ENCODE measurements at places on chromosomes 6 and 20.

GRCh38 chr6:128573036-128573435 is 52.6 kb upstream of the PTPRK start:
- no peak for DNase-seq

DNA sequence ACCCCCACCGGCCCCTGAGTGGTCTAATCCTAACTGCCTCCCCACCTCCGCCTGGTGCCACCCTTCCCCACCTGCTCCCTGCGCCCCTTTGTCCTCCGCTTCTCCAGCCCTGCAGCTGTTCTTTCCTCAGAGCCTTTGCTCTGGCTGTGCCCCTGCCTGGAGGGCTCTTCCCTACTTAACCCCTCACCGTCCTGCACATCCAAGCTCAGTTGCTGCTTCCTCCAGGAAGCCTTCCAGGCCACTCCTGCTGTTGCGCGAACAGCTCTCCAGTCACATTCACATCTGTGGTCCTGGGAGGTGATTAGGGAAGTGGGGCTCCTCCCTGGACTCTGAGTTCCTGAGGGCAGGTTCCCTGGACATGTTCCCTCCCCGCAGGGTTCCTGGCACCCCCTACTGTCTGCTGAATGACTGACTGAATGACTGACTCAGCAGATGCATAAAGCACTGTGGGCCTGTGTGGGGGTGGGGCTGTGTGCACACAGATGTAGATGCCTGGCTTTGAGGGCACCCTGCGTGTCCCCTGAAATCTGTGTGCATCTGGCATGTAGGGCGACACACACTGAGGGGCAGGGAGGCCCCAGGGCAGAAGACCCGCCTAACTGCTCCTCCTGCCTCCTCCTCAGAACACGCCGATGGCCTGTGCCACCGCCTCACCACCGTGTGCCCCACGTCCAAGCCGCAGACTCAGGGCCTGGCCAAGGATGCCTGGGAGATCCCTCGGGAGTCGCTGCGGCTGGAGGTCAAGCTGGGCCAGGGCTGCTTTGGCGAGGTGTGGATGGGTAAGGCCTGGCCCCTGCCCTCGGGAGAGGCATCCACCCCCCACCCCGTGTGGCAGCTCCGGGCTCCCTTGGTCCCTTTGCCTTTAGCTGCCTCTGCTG is 51.4 kb downstream of the SRC start:
- DNase-seq = no peak

DNA sequence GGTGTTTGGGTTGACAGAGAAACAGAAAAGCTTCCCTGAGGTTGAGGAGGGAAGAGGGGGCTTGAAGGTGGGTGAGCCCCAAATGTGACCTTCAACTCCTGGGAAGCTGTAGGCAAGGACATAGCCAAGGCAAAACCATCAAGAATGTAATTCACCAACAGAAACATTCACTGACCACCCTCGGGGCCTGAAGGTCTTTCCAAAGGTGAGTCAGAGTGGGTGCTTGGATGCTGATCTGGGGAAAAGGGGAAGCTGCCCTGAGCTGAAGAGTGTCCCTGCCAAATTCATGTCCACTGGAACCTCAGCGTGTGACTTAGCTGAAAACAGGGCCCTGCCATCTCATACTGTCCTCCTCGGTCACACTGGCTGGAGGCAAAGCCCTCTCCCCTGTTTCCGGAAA is 234.2 kb upstream of the SULF2 start:
- no peak for DNase-seq

DNA sequence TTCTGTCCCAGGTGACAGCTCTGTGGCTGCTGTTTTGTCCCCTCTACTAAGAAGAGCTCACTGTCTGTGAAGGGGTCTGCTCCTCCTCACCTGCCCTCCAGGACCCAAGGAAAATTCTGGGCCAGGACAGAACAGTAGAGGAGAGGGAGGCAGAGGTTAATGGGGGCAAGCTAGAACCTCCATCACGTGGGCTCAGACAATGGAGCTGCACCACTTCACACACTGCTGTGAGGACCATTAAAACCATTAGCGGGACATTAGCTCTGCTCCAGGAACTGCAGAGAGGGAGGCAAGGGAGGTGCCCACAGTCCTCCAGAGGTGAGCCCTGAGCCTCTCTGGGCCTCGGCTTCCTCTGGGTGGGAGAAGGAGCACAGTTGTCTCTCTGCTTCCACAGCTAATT is 78.4 kb downstream of the NOL4L start:
- no peak for DNase-seq

- DNase-seq = no peak
Measured at GRCh38 chr6:150282806-150283205, 86.0 kb upstream of the IYD start.

GRCh38 chr6:118908441-118908840 is 14.5 kb downstream of the ASF1A start:
- no peak for DNase-seq

- no peak for DNase-seq
Measured at GRCh38 chr6:126947070-126947469, 171.4 kb upstream of the RSPO3 start.

DNA sequence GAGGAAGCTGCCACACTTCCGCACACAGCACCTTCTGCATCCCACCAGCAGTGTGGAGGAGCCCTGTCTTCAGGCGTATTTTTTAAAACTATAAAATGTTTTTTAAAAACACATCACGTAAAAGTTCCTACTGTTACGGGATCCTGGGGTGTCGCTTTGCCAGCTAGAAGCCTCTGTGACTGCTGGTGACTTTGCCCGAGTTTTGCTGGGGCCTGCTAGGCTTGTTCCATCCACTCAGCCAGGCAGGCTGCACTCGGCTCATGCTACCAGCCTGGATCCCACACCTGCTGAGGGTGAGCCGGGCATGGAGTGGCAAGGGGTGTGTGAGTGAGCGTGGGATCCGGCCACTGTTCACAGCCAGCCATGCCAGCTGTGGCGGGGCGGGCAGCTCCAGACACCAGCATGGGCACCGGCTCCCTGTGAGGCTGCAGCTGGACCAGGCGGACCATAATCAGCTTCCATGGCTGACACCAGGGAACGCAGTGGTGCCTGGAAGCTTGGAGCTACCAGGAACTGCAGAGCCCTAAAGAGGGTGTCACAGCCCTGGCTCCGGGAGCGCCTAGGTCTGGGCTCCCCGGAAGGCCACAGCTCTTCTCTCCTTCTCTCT is 12.3 kb upstream of the SLCO4A1 start:
- DNase-seq = no peak

- DNase-seq = no peak
Measured at GRCh38 chr6:167669870-167670802, 156.6 kb upstream of the AFDN start.

DNA sequence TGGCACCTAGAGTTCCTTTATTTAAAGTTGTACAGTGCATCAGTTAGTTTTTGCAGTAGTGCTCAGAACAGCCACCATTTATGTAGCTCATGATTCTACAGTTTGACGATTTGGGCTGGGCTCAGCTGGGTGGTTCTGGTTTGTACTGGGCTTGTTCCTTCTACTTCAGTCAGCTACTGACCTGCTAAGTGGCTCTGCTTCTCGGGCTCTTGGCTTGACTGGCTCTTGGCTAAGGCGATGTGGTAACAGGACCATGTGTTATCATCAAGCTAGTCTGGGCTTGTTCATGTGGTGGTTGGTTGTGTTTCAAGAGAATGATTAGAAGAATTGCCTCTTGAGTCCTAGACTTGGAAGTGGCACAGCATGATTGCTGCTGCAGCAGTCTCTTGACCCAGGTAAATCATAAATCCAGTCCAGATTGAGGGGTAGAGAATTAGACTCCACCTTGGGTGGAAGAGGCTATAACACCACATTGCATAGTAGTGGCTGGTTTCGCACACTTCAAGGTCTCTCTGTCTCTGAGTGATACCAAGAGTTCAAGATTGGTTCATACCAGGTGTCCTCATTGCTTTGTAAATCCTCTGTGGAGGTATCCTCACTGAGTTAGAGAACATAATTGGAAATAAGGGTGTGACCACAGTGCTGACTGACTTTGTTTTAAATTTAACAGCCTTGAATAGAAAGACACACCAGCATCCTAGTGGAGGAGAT is 253.0 kb downstream of the ARID1B start:
- DNase-seq = no peak

DNA sequence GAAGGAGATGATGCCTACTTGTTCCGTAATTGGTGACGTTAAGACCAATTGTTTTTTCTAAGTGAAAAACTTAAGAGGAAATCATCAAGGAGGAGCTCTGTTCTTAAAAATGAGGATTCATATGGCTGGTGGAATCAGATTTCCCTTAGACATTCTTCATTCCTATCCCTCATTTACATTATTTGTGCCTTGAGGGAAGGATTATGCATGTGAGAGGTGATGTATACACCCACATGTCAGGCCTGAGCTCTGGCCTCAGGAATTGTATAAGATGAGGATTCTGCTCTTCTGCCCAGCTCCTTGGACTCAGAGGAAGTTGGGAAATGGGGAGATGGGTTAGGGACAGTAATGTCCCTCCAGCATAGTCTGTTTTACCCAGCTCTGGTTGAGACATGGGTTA is 42.3 kb downstream of the SCP2D1 start:
- DNase-seq = no peak

DNA sequence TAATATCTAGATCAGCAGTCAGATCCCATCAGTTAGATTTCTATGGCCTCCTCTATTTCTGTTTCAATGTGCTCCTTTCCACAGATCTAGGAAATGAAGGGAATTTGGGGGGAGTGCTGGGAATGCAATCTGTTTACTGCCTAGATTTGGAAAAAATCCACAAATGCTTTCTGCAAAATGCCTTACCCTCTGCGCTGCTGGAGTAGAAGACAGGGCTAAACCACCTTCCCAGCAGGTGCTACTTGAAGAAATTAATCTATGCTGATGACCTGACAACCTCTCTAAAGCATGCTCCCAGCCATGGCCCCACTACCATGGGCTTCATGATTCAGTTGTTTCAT is 46.2 kb downstream of the LY86 start:
- no peak for DNase-seq
